Muscle of arm (tissue), 14 donors: ENCODE measurements at places on chromosomes 2 and 18. TPM values are rescaled to one million over a fixed set of nuclear protein-coding genes. Genes with fewer than 3 reads are reported as not detected.

DNA sequence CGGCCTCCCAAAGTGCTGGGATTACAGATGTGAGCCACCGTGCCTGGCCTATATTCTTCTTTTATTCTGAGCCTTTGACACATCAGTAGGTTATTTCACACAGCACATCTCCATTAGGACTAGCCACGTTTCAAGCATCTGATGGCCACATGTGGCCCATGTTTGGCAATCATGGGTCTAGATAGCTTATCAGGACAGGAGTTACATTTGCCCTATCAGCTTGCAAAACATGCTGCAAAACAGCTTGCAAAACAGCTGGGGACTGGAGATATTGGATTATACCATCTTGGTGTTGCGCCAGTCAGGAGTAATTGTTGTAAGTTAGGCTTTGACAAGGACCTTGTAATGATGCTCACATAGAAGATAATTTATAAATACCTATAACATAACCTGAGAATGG lies 94.9 kb downstream of the GBX2 start:
- DNase-seq = no peak

- no peak for DNase-seq
Measured at GRCh38 chr2:37923308-37924055, 1.6 kb upstream of the RMDN2 start.

DNA sequence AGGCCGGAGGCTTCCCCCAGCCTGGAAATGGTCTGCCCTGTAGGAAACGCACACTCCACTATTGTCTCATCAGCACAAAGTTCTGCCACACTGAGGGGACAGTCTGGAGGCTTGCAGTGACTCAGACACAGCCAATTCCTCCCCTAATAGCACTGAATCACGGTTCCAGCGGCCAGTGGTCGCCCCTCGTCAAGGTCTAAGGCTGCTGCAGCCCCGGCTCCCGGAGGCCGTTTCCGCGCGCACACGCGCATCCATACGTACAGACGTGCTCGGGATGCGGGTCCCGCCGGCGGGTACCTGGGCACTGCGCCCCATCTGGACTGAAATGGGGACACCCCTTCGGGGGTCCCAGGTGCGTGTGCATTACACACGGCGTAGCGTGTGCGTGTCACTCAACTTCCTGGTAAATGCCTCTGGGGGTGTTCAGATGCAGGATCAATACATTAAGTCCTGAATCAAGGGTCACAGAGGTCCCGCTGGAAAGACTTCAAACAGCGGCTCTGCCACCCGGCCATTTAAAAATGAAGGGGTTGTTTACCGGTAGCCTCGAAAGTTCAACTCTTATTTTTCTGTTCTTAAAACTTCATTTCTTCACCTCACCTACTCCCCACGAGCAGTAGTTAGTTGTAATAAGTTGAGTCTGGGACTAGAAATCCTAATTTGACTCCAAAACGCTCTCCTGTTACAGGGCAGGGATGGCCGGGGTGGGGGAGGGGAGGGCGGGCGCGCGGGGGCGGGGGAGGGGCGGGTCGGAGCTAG lies 572 bp upstream of the ZNF516 start:
- peak; percentile 63 for DNase-seq

GRCh38 chr2:220849433-220849832 lies 722.7 kb downstream of the EPHA4 start:
- no peak for DNase-seq

- DNase-seq = no peak
Measured at GRCh38 chr2:228747483-228747882, 523.6 kb downstream of the PID1 start.

DNA sequence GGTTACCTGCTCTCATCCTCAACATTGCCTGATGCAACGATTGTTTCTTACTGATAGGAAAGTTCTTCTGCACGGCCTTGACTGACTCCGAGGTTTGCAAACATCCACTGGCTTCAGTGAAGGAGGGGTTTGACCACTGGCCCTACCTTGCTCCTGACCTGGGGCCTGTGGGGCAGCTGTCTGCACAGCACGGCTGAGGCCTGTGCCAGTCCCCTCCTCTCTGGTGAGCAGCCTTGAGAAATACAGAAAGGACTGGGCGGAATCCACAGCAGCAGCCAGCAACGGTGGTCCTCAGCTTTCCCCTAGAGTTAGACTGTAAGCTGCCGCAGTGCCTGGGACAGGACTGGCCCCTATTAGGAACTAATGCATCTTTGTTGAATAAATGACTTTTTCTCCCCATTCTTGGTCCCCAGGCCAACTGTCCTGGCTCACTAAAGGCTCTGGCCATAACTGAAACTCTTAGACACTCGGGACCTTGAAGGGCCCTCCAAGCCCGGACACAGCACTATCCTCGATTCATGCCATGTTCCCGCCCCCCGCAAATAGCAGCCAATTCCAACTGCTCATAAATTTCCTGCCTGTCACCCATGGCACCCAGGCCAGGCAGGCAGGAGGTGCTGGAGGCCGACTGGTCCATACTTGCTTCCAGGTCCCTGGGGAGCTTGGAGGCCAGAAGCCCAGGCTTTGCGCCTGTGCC lies 26.7 kb downstream of the ATOH8 start:
- no peak for DNase-seq

Gene RMND5A
- polyA plus RNA-seq = 41.6 TPM

Gene TRABD2A
- 0.41 TPM for polyA plus RNA-seq
